ENCODE measurements at places on chromosomes 3 and 15.

DNA sequence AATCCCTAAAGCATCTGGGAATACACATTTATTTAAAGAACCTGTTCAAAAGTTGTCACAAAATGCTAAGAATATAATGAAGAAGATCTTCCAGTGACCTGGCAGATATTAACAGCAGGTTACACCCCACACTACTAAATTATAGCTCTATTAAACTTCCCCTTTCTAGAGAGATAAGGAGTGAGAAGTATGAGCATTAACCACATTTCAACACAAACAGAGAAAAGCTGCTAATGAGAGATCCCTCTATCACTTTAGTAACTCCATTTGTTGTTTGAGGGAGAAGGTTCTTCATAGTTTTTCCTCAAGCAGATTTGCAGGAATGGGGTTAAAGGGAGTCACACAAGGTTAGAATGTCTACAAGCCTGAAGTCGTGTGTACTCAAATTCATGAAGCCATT is 3.6 kb downstream of the COL8A1 start:
- no peak for DNase-seq

- DNase-seq, result no peak
Observed at GRCh38 chr3:45509768-45510129, 84.8 kb upstream of the LIMD1 start.

GRCh38 chr3:14827776-14828175 is 9.0 kb downstream of the FGD5 start:
- no peak for DNase-seq

- no peak for DNase-seq
Observed at GRCh38 chr15:66587749-66588148, 22.0 kb upstream of the LCTL start.

GRCh38 chr3:150793641-150794040 is 30.7 kb upstream of the SIAH2 start:
- no peak for DNase-seq
